ENCODE measurements at places on chromosomes 16 and 17. TPM values are rescaled to one million over a fixed set of nuclear protein-coding genes. Genes with fewer than 3 reads are reported as not detected.

Gene GPR179
- total RNA-seq, result not detected

Gene HAGHL
- 3.8 TPM for total RNA-seq

Gene RNF112
- 9.9 TPM for total RNA-seq

Gene KRTAP3-2
- not detected for total RNA-seq

Gene ARL17B
- total RNA-seq, result 9.4 TPM

Gene PYDC1
- not detected for total RNA-seq

Gene STX1B
- 0.93 TPM for total RNA-seq

GRCh38 chr16:79899316-79899715 is 298.8 kb upstream of the MAF start:
- DNase-seq, result no peak

- DNase-seq, result no peak
Observed at GRCh38 chr16:15715221-15715620, 65.2 kb downstream of the NDE1 start.

GRCh38 chr16:12998361-12999085 is 97.1 kb downstream of the SHISA9 start:
- no peak for DNase-seq

GRCh38 chr16:84683691-84684591 is 15.9 kb upstream of the USP10 start:
- no peak for DNase-seq

DNA sequence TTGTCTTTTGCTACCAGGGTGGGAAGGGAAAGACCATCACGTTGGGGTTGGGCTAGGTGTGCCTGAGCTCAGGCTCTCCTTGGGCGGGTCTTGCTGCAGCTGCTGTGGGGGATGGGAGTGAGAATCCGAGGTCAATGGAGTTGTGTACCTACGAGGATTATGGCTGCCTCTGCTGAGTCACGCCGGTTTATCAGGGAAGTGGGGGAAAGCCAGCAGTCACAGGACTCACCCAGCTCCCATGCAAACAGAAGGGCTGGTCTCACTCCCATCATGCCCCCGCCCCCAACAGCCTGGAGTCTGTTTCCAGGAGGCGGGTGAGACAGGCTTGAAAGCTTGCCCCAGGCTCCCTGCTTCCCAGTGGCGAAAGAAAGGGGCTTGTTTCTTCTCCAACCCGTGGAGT is 1259.0 kb upstream of the GOT2 start:
- no peak for DNase-seq

GRCh38 chr16:515175-515938 is 12.2 kb upstream of the CAPN15 start:
- DNase-seq, result no peak

- DNase-seq, result no peak
Observed at GRCh38 chr16:24045641-24046040, 209.9 kb downstream of the PRKCB start.

GRCh38 chr17:58306131-58306951 is 22.3 kb downstream of the TSPOAP1 start:
- no peak for DNase-seq

DNA sequence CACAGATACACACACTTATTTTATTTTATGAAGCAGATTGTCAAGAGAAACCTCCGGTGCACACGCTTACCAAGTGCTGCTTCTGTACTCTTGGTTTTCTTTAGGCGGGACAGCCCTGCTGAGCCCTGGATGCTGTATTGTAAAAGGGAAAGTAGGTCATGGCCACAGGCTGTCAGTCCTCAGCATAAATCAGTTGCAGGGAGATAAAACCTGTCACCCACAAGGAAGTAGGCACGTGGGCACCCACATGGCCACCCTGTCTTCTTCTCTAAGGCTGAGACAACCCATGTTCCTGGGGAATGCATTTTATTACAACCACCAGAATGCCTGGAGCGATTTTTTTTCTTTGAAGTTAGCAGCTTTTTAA is 59.3 kb downstream of the ASIC2 start:
- no peak for DNase-seq

DNA sequence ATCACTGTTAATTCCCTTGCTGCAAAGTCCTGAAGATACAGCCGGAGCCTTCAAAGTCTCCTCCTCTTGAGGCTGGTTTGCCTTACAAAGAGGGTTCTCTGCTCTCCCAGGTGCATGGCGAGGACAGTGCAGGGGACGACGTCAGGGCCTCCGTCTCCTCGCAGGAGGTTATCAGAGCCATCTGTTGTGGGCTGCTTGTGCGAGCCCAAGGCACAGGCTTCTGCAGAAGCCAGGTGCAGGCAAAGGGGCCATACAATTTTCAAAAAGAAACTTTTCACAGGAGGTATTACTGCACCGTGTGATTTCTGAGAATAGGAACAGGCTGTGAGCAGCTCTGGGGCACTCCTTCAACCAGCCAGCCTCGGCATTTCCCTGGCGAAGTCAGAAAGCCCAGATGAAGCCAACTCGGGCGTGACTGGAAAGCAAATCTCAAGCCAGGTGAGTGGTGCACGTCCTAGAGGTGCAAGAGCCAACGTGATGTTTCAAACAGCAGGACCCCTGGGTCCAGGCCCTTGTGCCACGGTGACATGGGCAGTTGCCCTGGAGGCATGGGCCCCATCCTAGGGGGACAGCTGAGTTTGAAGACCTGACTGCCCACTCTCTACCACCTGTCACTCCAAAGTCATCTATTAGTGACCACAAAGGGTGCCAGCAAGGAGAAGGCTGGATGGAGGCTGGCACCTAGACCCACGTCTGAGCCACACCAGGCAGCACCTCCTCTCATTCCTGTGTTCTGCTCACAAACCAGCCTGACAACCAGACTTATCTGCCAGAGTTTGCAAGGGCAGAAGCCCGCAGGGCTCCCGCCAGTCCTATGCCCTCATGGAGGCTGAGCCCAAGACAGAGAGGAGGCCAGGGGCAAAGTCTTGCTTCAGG is 68.6 kb downstream of the SMPD3 start:
- DNase-seq, result peak; percentile 34

- DNase-seq, result no peak
Observed at GRCh38 chr17:74345433-74346241, 16.0 kb downstream of the BTBD17 start.

GRCh38 chr17:44079877-44080821 is 9.6 kb downstream of the G6PC3 start:
- DNase-seq, result no peak

DNA sequence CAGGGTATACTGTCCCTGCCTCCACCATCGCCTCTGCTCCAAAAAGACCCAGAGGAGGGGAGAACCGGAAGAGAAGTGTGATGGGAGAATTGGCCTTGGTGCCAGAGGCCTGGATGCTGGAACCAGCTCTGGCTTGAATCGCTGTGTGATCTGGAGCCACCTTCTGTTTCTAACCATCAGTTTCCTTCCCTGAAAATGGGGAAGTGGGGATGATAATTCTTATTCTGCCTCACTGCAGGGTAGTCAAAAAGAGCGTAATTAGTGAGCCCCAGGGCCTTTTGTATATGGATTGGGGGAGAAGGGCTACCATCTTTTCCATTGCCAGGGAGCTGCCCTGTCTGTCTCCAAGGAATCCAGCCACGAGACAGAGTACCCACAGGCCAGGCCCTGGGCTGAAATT is 52.2 kb downstream of the CCT6B start:
- DNase-seq, result no peak

GRCh38 chr16:49986351-49987124 is 38.5 kb upstream of the CNEP1R1 start:
- no peak for DNase-seq

DNA sequence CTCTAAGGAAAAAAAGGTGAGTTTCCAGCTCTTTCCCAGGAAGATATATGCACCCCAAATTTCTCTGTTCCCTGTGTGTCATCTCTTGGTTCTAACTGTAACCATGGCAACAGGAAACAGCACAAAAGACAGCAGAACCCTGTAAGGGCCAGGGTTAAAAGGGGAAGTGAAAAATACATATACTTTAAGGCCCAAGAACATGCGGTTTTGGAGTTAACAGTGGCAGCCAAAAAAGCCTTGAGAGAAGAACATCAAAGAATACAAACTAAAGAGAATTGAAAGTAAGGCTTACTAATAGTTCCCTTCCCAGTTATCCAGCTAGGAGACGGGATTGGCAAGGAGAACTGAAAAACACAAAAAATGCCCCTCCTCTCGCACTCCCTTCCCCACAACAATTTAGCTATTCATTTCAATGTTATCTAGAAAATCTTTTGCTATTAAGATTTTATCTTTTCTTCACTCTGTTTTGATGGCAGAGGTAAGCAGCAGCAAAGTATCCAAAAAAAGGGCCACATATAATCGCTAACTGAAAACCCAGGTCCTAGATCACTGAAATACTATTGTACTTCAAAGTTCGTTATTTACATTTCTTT is 1.5 kb downstream of the SPOP start:
- no peak for DNase-seq

GRCh38 chr16:55014022-55014421 is 83.4 kb downstream of the IRX5 start:
- no peak for DNase-seq
